Left colon (tissue), 2 donors: ENCODE measurements at places on chromosomes 4 and X. TPM values are rescaled to one million over a fixed set of nuclear protein-coding genes. Genes with fewer than 3 reads are reported as not detected.

DNA sequence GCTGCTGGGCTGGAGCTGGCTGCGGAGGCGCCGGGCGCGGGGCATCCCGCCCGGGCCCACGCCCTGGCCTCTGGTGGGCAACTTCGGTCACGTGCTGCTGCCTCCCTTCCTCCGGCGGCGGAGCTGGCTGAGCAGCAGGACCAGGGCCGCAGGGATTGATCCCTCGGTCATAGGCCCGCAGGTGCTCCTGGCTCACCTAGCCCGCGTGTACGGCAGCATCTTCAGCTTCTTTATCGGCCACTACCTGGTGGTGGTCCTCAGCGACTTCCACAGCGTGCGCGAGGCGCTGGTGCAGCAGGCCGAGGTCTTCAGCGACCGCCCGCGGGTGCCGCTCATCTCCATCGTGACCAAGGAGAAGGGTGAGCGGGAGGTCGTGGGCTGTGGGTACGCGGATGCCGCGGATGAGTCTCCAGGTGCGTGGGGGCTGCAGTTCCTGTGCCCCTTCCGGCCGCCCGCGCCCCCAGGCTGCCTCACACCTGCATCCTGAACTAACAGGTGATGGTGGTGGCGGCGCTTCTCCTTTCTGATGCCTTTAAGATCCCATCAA, 499 bp downstream of the CYP2U1 start:
- peak; percentile 40 for DNase-seq

The KLB gene
- 0.64 TPM for total RNA-seq

DNA sequence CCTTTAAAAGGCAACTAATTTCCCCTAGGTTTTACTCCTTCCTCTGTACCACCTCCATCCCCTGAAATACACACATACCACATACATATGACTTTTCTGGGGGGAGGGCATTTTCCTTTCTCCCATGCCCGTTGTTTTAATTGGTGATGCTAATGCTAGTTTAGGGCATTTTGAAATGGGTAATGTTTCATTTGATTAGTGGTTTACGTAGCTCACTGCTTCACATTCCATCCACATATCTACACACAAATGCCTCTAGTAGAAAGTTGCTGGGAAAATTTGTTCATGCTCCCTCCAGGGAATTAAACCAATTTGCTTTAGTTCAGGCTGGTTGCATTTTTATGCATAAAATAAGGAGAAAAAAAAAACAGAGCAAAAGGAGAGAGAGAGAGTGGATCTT, 231.2 kb downstream of the FRAS1 start:
- DNase-seq, result no peak

GRCh38 chr4:102541697-102542096, 40.5 kb downstream of the NFKB1 start:
- peak; percentile 10 for DNase-seq

DNA sequence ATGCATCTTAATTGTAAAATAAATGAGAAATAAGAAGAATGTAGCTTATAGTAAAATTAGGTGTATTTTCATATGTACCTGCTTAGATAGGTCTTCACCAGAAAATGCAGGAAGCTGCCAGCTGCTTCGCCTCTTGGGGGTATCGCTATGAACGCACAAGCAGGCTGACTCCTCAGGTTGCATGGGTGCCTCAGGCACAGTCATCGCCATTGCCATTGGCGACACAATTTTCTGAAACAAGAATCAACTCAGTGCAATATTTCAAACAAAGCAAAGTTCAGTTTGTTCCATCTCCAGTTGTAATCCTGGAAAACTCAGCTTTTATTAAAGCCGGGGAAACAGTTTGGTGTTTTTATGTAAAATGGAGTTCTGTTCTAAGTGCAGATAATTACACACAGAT, 29.7 kb downstream of the STOX2 start:
- DNase-seq, result no peak

The SLC26A1 gene
- total RNA-seq, result 1.6 TPM

The LRP2BP gene
- total RNA-seq, result 0.40 TPM

DNA sequence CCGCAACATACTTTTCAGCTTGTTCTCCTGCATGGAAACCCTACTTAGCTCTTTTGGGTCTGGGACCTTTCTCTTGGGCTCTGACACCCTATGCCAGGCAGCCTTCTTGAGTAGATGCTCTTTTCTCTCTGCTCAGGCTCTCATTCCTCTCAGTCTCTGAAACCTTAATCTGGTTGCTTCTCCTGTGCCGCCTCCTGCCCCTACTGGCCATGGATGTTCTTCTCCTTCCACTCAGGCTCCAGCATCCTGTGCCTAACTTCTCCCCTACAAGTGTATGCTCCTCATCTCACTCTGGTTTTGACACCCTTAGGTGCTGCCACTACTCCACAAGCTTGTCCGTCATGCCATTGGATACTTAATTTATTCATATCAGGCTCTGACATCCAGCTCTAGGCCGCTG, 15.2 kb downstream of the BLTP1 start:
- DNase-seq, result no peak

The FAAH2 gene
- 11.1 TPM for total RNA-seq

GRCh38 chrX:31060016-31060415, 11.8 kb downstream of the FTHL17 start:
- no peak for DNase-seq

DNA sequence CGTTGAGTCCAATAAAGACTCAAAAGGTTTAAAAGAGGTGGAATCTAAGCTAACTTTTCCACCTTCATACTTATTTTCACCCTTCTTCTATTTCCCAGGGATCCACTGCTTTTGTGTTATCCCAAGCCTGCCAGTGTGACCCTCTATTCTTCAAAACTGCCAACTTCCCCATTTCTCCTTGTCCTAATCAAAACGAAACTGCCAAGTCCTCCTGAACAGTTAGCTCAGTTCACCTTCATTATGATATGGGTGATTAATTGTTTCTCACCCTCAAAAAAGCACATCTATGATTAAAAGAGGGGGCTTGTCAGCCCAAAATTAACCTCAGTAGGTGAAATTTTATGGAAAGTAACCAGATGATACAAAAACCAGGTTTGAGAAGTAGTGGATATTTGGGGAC, 108.4 kb downstream of the GUCY2F start:
- DNase-seq, result no peak

- no peak for DNase-seq
Observed at GRCh38 chr4:163748449-163748848, 254.0 kb downstream of the TMA16 start.
